ENCODE measurements at places on chromosomes 5 and 9. TPM values are rescaled to one million over a fixed set of nuclear protein-coding genes. Genes with fewer than 3 reads are reported as not detected.

Gene SPINK7
- total RNA-seq = not detected

Gene RASGEF1C
- not detected for total RNA-seq

Gene MFAP3
- total RNA-seq = 17.1 TPM

Gene ERAP2
- total RNA-seq = 32.2 TPM

Gene CLIC3
- total RNA-seq = 0.18 TPM

Gene ZNF169
- 3.7 TPM for total RNA-seq

Gene DAB2
- total RNA-seq = 0.52 TPM
